ENCODE measurements at places on chromosomes 5 and 9. TPM values are rescaled to one million over a fixed set of nuclear protein-coding genes. Genes with fewer than 3 reads are reported as not detected.

GRCh38 chr5:151900891-151901290 lies 23.8 kb downstream of the GLRA1 start:
- no peak overlapping the region for H3K4me3 ChIP-seq
- H3K36me3 ChIP-seq: no peaks in the 10 kb centered on the region
- H3K4me1 ChIP-seq: no peaks in the 10 kb centered on the region
- H3K27ac ChIP-seq: no peak overlapping the region
- H3K27me3 ChIP-seq: no peaks in the 10 kb centered on the region

Gene TTC23L
- total RNA-seq: 0.09 TPM

DNA sequence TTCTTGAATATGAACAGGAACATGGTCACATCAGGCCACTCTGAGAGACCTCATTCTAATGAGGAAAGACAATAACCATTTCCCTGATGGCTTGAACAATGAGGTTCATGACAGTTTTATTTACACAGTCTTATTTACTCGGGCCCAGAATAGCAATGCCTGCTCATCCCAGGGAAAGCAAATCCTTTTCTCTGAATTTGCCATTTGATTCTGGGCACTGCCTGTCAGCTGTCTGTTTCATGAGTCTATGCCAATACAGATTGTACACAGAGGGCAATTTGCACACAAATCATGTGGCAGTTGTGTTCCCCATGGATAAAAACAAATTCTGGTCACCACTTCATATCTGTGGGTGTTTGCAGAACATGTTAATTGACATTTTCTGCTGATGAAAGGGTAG lies 492.5 kb downstream of the ACTL7B start:
- no peaks in the 10 kb centered on the region for H3K36me3 ChIP-seq
- H3K27me3 ChIP-seq: no peaks in the 10 kb centered on the region
- H3K4me1 ChIP-seq: no peaks in the 10 kb centered on the region
- H3K27ac ChIP-seq: no peak overlapping the region

Gene TMC1
- total RNA-seq: not detected

- no peaks in the 10 kb centered on the region for H3K27me3 ChIP-seq
- peaks cover 7% of the 10 kb centered on the region for H3K4me1 ChIP-seq
- no peak for DNase-seq
- H3K4me3 ChIP-seq: no peak overlapping the region
- no peaks in the 10 kb centered on the region for H3K36me3 ChIP-seq
- H3K27ac ChIP-seq: peak overlapping the region; percentile 7
Observed at GRCh38 chr5:65862384-65862783, 64.0 kb upstream of the ERBIN start.

- no peaks in the 10 kb centered on the region for H3K4me1 ChIP-seq
- H3K27me3 ChIP-seq: no peaks in the 10 kb centered on the region
- H3K4me3 ChIP-seq: no peak within 1 kb of the TSS
Observed at GRCh38 chr5:148202531-148203203, at the start of gene SPINK6. SPINK6 (plus strand) TSS chr5:148203042; CDS start chr5:148203097, 55 bp downstream.

GRCh38 chr5:145923405-145923804 lies 13.0 kb upstream of the SH3RF2 start:
- DNase-seq: no peak
- H3K4me1 ChIP-seq: peaks cover 30% of the 10 kb centered on the region
- no peaks in the 10 kb centered on the region for H3K36me3 ChIP-seq
- peak overlapping the region; percentile 73 for H3K27ac ChIP-seq
- H3K4me3 ChIP-seq: no peak overlapping the region

Gene CDH6
- total RNA-seq: 16.0 TPM

GRCh38 chr9:107727086-107727780 lies 237.7 kb upstream of the KLF4 start:
- no peaks in the 10 kb centered on the region for H3K27me3 ChIP-seq
- H3K36me3 ChIP-seq: no peaks in the 10 kb centered on the region
- DNase-seq: no peak
- H3K4me1 ChIP-seq: no peaks in the 10 kb centered on the region
- H3K4me3 ChIP-seq: no peak overlapping the region

Gene GABRB2
- total RNA-seq: not detected

Gene SLC34A3
- total RNA-seq: 0.19 TPM

GRCh38 chr5:38162625-38163024 lies 95.7 kb upstream of the EGFLAM start:
- no peaks in the 10 kb centered on the region for H3K4me1 ChIP-seq
- DNase-seq: no peak
- H3K27me3 ChIP-seq: no peaks in the 10 kb centered on the region
- no peaks in the 10 kb centered on the region for H3K36me3 ChIP-seq
- no peak overlapping the region for H3K27ac ChIP-seq

- H3K27me3 ChIP-seq: no peaks in the 10 kb centered on the region
- no peaks in the 10 kb centered on the region for H3K36me3 ChIP-seq
- H3K4me3 ChIP-seq: peak overlapping the region; percentile 26
- peaks cover 6% of the 10 kb centered on the region for H3K4me1 ChIP-seq
- no peak overlapping the region for H3K27ac ChIP-seq
- no peak for DNase-seq
Observed at GRCh38 chr9:16869882-16870595, 431 bp downstream of the BNC2 start.

GRCh38 chr5:143433670-143434069 lies 30.2 kb upstream of the NR3C1 start:
- H3K4me3 ChIP-seq: no peak overlapping the region
- no peaks in the 10 kb centered on the region for H3K4me1 ChIP-seq
- no peaks in the 10 kb centered on the region for H3K36me3 ChIP-seq
- DNase-seq: no peak
- H3K27ac ChIP-seq: no peak overlapping the region
- H3K27me3 ChIP-seq: no peaks in the 10 kb centered on the region

DNA sequence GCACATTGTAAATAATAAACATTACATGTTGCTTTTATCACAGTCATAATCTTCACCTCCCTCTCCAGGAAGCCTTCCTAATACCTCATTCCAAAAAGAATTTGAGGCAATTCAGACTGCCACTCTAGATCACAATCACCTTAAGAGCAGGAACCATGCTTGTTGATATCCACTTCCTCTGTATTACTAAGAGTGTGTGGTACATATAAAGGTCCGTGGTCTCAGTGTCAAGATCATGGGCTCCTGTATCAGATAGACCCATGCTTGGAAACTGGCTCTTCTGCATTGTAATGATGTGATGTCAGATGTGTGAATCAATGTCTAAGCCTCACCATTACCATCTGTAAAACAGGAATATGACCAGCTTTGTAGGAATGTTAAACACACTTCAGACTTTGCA lies 114.1 kb downstream of the SPOCK1 start:
- DNase-seq: no peak
- no peak overlapping the region for H3K4me3 ChIP-seq
- H3K27me3 ChIP-seq: no peaks in the 10 kb centered on the region
- H3K27ac ChIP-seq: no peak overlapping the region

DNA sequence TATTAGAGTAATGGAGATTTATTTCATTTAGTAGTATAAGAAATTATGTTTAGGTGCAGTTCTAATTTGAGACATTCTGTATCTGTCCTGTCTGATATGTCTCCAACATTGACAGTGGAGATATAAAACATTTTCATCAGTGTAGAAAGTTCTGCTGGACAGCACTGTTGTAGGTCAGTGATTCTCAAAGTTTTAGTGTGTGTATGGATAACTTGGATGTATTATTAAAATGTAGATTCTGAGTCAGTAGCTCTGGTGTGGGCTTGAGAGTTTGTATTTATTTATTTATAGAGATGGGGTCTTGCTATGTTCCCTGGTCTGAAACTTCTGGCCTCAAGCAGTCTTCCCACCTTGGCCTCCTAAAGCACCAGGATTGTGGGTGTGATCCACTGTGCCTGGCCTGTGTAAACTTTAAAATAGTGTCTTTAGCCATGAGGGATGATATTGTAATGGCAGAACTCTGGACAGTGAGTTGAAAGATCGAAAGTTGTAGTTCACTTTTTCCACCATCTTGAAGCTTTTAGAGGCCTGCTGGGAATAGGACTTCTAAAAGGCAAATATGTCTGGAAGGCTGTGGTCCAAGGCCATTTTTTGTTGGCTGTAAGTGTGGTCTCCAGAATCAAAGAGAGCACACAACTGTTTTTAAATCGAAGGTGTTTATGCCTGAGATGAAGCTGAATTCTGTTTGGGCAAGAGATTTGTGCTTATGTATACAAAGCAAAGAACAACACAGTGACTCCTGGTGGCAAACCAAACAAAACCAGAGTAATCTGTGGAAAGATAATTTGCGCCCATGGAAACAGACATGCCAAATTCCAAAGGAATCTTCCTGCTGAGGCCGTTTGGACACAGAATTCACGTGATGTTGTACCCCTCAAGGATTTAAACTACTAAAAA lies 12.4 kb downstream of the UBAP1 start:
- no peaks in the 10 kb centered on the region for H3K36me3 ChIP-seq
- peaks cover 6% of the 10 kb centered on the region for H3K4me1 ChIP-seq
- H3K4me3 ChIP-seq: no peak overlapping the region
- H3K27me3 ChIP-seq: no peaks in the 10 kb centered on the region
- H3K27ac ChIP-seq: no peak overlapping the region

Gene CTNNAL1
- 111 TPM for total RNA-seq

Gene PLAC8L1
- not detected for total RNA-seq

Gene ABO
- not detected for total RNA-seq

GRCh38 chr9:75299324-75299723 lies 211.0 kb downstream of the OSTF1 start:
- no peaks in the 10 kb centered on the region for H3K36me3 ChIP-seq
- DNase-seq: no peak
- H3K27ac ChIP-seq: no peak overlapping the region

- no peaks in the 10 kb centered on the region for H3K4me1 ChIP-seq
- no peak for DNase-seq
- H3K27ac ChIP-seq: no peak overlapping the region
- H3K36me3 ChIP-seq: no peaks in the 10 kb centered on the region
Observed at GRCh38 chr9:97176206-97176605, 131.3 kb upstream of the CCDC180 start.

GRCh38 chr5:52607227-52607824 lies 180.4 kb upstream of the ITGA1 start:
- H3K4me3 ChIP-seq: no peak overlapping the region
- no peak overlapping the region for H3K27ac ChIP-seq
- H3K36me3 ChIP-seq: no peaks in the 10 kb centered on the region
- peaks cover 19% of the 10 kb centered on the region for H3K4me1 ChIP-seq

DNA sequence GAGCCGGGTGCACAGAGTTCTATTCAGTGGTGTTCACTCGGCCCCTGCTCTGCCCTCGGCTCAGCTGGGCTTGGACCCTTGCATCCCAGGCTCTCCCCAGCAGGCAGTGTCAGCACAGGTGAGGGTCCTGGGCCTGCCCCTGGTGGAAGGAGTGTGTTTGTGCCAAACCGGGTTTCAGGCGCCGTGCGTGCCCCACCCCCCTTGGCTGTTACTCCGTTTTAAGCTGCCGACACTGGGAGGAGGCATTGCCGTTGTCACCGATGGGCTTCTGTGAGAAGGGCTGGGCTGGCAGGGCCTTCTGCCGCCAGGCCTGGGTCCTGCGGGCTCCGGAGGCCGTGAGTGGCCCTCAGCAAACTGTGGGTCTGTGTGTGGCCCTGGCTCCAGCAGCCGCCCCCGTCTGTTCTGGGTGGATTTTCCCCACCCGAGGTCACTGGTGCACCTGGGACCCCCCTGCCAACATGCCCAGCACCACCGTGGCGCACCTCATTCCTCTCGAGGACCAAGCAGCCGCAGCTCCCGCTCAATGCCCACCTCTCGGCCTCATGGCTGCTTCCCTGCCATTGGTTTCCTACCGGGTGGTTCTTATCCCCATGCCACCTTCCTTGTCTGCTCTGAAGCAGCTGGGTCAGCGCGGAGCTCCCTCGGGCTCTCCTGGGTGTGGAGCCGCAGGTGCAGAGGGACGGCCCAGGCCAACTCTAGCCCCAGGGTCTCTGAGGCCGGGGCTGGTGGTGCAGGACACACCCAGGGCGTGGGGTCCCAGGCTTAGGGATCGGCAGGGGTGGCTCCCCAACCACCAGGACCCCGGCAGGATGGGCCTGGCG lies 44.3 kb upstream of the EXOC3 start:
- no peaks in the 10 kb centered on the region for H3K4me1 ChIP-seq
- no peak overlapping the region for H3K4me3 ChIP-seq
- no peaks in the 10 kb centered on the region for H3K36me3 ChIP-seq
- no peak overlapping the region for H3K27ac ChIP-seq

DNA sequence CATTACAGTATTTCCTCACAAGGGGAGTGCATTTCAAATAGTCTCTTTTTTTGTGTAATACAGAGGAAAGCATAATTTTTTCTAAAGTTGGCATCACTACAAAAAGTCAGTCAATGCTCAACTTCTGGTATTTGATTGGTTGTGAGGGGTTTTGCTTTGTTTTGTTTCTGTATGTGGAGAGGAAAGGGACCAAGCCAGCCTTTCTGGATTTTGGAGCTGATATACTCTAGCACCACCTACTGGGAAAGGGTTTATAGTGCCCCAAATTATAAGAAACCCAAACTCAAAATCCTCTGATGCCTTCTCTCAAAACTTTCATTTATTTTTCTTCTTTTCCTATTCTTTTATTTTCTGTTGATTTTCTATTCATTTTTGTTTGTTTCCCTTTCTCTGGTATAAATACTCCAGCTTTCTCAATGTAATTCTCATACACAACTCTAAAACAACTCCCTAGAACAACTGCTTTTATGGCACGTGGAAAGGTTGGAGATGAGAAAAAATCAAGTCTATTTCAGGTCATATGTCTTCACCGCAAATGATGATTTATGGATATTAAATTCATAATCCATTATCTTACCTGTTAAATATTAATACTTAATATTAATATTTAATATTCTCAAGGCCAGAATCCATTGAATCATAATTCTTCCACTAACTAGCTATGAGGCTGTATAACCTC lies 69.5 kb upstream of the ANXA1 start:
- DNase-seq: peak; percentile 0
- no peaks in the 10 kb centered on the region for H3K36me3 ChIP-seq
- no peak overlapping the region for H3K4me3 ChIP-seq
- H3K27ac ChIP-seq: no peak overlapping the region
- H3K4me1 ChIP-seq: no peaks in the 10 kb centered on the region
- H3K27me3 ChIP-seq: no peaks in the 10 kb centered on the region

- no peak for DNase-seq
- no peaks in the 10 kb centered on the region for H3K27me3 ChIP-seq
- no peak overlapping the region for H3K4me3 ChIP-seq
- H3K27ac ChIP-seq: no peak overlapping the region
- peaks cover 6% of the 10 kb centered on the region for H3K4me1 ChIP-seq
- H3K36me3 ChIP-seq: no peaks in the 10 kb centered on the region
Observed at GRCh38 chr5:61467766-61468482, 135.9 kb downstream of the ZSWIM6 start.

Gene CDH18
- total RNA-seq: 0.32 TPM

DNA sequence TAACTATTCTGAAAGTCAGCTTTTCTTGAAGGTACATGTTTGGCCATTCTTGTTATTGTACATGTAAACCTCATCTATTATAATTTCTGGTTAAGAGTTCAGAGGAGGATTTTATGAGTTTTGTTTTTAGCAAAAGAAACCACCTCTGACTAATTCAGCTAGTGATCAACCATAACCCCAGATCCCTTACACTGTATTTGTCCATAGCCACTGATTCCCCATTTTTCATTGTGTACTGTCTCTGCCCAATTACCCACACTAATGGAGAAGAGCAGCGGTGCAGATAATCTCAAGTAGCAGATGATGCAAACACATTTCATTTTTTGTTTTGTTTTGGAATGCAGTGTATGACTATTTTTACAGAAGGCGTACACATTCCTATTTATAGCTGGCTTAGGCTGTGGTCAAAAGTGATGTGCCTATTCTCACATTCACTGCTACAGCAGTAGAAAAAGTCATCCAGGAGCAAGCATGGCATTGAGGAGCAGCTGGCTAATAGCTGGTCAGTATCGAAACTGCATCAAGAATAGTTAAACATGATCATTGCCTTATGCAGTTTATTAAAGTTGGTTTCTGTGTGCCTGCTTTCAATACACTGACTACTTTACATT lies 988.3 kb downstream of the DTWD2 start:
- H3K27ac ChIP-seq: no peak overlapping the region
- H3K27me3 ChIP-seq: no peaks in the 10 kb centered on the region
- no peaks in the 10 kb centered on the region for H3K4me1 ChIP-seq
- H3K4me3 ChIP-seq: no peak overlapping the region
- DNase-seq: no peak
- H3K36me3 ChIP-seq: no peaks in the 10 kb centered on the region

Data from Caco-2 (cell line).